ENCODE measurements at places on chromosomes 1 and 21.

GRCh38 chr1:223732993-223733798 lies 20.9 kb downstream of the CAPN2 start:
- peaks cover 37% of the 10 kb centered on the region for H3K4me1 ChIP-seq
- 0 out of 2 replicates have a peak overlapping the region, but pooled peaks have one; percentile 12 for H3K27ac ChIP-seq
- H3K4me3 ChIP-seq = no peak overlapping the region
- no peak for DNase-seq
- H3K36me3 ChIP-seq = peaks cover 35% of the 10 kb centered on the region

DNA sequence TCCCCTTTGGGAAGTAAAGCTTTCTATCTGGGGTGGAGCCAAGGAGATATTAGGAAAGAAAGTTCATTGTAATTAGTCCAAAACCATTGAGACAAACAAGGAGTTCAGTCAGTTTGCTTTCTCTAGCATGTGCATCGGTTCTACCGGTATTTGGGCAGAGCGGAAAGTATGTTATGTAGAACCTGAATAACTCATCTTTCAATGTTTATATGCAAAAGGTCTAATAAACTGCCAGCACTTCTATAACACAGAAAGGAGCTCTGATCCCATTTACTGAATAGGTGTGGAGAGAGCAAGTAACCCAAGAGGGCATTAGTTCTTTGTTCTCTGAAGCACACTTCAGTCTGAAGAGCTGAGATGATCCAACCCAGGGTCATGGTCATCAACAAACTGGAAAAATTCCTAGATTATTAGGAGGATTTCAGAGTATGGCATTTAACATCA lies 3.5 kb downstream of the TGFB2 start:
- H3K4me1 ChIP-seq = peaks cover 44% of the 10 kb centered on the region
- peak overlapping the region; percentile 85 for H3K27ac ChIP-seq
- no peaks in the 10 kb centered on the region for H3K27me3 ChIP-seq
- H3K36me3 ChIP-seq = peaks cover 13% of the 10 kb centered on the region
- DNase-seq = no peak

GRCh38 chr1:211339631-211340041 lies 13.0 kb downstream of the TRAF5 start:
- no peaks in the 10 kb centered on the region for H3K36me3 ChIP-seq
- no peak overlapping the region for H3K27ac ChIP-seq
- no peaks in the 10 kb centered on the region for H3K27me3 ChIP-seq
- H3K4me1 ChIP-seq = peaks cover 10% of the 10 kb centered on the region

DNA sequence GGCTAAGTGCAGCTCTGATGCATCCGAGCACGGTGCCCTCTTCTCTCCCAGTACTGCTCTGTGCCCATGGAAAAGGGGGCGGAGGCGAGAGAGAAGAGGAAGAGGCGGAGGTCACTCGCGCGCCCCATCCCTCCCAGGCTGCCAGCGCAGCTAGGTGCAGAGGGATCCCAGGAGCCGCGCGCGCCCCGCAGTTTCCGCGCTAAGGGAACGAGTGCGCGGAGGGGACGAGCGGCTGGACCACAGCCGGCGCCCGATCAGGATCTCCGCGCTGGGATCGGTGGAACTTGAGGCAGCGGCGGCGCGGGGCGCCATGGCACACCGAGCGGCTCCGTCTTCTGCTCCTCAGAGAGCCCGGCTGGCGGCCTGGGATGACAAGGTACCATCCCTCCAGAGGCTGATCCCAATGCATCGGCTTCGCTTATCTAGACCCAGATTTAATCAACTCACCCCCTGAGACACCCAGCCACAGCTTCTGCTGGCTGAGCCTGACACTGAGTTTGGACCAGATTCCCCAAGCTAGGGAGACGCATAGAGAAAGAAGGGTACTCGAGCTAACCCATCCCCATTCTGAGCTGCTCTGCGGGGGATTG lies at the start of gene PTGFR:
TSS of gene PTGFR (plus strand) at position 114 of the 590 bp plus-strand sequence. CDS start 1,770 bp downstream, outside the sequence.
- H3K36me3 ChIP-seq = no peaks in the 10 kb centered on the region
- peaks cover 11% of the 10 kb centered on the region for H3K27me3 ChIP-seq
- H3K4me1 ChIP-seq = peaks cover 8% of the 10 kb centered on the region
- DNase-seq = peak; percentile 21
- H3K4me3 ChIP-seq = peak within 1 kb of the TSS; percentile 55
- H3K27ac ChIP-seq = no peak within 1 kb of the TSS

- H3K36me3 ChIP-seq = no peaks in the 10 kb centered on the region
- no peak overlapping the region for H3K27ac ChIP-seq
- DNase-seq = no peak
- H3K4me1 ChIP-seq = no peaks in the 10 kb centered on the region
Measured at GRCh38 chr1:34360574-34360973, 183.9 kb downstream of the C1orf94 start.

GRCh38 chr1:204409123-204409522 lies 2.5 kb downstream of the PPP1R15B start:
- peak overlapping the region; percentile 88 for H3K27ac ChIP-seq
- peaks cover 60% of the 10 kb centered on the region for H3K36me3 ChIP-seq
- H3K27me3 ChIP-seq = no peaks in the 10 kb centered on the region
- DNase-seq = no peak
- H3K4me1 ChIP-seq = peaks cover 36% of the 10 kb centered on the region
- H3K4me3 ChIP-seq = peak overlapping the region; percentile 94

GRCh38 chr1:12144236-12144635 lies 22.6 kb upstream of the TNFRSF1B start:
- H3K36me3 ChIP-seq = no peaks in the 10 kb centered on the region
- no peak overlapping the region for H3K4me3 ChIP-seq

- peaks cover 72% of the 10 kb centered on the region for H3K4me1 ChIP-seq
- no peaks in the 10 kb centered on the region for H3K27me3 ChIP-seq
- H3K4me3 ChIP-seq = peak overlapping the region; percentile 41
- no peaks in the 10 kb centered on the region for H3K36me3 ChIP-seq
- H3K27ac ChIP-seq = peak overlapping the region; percentile 99
Measured at GRCh38 chr1:94622757-94623156, 81.2 kb upstream of the F3 start.

GRCh38 chr21:34086887-34087306 lies 13.5 kb downstream of the MRPS6 start:
- DNase-seq = no peak
- H3K27ac ChIP-seq = no peak overlapping the region
- peaks cover 3% of the 10 kb centered on the region for H3K36me3 ChIP-seq
- no peaks in the 10 kb centered on the region for H3K27me3 ChIP-seq
- H3K4me1 ChIP-seq = no peaks in the 10 kb centered on the region

DNA sequence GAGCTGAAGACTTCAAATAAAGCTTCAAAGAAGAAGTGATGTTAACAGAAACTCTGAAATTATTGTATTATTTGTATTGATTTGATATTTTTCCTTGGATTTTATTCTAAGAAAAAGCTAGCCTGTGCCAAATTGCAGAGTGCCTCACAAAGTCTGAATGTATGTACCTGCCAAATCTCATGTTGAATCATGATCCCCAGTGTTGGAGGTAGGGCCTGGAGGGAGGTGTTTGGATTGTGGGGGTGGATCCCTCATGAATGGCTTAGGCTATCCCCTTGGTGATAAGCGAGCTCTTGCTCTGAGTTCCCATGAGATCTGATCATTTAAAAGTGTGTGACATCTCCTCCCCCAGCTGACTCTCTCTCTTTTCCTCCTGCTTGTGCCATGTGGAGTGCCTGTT lies 43.6 kb downstream of the ACKR1 start:
- H3K27ac ChIP-seq = no peak overlapping the region
- no peaks in the 10 kb centered on the region for H3K36me3 ChIP-seq
- no peaks in the 10 kb centered on the region for H3K4me1 ChIP-seq

- peak overlapping the region; percentile 78 for H3K27ac ChIP-seq
- DNase-seq = peak; percentile 34
- no peak overlapping the region for H3K4me3 ChIP-seq
- peaks cover 55% of the 10 kb centered on the region for H3K4me1 ChIP-seq
Measured at GRCh38 chr1:94265906-94266305, 28.5 kb upstream of the ARHGAP29 start.

DNA sequence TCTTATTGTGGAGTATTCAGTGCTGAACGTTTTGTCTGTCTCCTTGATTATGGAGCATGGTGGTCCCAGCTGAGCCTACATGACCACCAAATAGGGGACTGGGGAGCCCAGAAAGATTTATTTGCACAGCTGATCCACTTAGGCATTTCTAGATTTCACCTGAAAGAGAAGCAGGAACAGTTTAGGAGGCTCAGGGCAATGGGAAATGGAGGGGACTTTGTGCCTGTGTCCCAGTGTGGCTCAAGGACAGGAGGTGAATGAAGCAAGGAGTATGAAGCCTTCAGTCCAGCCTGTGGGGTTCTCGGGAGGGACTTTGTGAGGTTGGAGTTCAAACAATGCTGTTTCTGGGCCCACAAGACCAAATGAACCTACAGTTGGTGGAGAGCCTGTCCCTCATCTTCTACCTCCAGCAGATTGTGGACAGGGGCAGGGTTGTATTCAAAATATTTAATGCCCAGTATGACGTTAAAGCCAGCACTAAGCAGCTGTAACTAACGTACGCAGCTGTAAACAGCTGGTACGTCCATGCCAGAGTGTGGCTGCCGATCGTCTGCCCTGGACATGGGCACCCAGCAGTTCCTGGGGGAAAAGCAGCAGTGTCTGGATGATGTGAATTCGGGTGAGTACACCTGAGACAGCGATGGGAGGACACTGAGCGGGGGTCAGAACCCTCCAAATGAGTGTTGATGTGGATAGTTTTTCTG lies 164.9 kb upstream of the RAB4A start:
- no peak for DNase-seq
- peaks cover 77% of the 10 kb centered on the region for H3K27me3 ChIP-seq
- H3K4me3 ChIP-seq = no peak overlapping the region

DNA sequence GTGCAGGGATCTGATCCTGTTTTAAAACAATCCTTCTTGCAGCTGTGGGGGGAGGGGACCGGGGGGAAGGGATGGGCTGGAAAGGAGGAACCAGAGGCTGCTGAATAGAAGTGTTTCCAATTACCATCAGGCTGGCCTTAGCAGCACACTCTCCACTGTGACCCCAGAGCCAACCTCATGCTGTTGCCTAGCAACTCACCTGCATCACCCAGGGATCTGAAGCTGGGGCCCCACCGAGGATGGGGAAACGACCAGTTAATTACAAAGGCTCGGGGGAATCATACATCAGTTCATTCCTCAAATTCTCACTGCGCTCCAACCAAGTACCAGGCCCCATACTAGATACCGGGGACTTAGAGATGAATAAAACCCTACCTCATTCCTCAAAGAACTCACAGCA lies 11.9 kb upstream of the GPX7 start:
- H3K4me3 ChIP-seq = no peak overlapping the region
- H3K4me1 ChIP-seq = no peaks in the 10 kb centered on the region
- DNase-seq = no peak
- no peaks in the 10 kb centered on the region for H3K36me3 ChIP-seq
- H3K27ac ChIP-seq = no peak overlapping the region

DNA sequence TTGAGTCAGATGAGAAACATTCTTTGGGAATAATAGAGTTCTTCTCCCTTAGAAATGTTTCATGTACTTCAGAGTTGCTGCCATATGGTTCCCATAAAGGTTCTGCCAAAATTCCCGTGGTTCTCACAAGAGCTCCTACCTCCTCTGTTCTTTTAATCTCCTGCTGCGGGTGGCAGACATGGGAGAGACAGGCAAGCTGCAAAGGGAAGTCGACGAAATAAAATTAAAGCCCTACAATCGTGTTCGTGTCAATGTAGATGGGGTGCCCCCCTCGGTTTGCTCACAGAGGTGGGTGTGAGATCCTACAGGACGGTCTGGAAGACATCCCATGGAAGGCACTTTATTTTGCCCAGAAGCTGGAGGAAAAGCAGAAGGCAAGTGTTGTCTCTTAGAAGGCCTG lies 276.0 kb downstream of the RWDD3 start:
- H3K27ac ChIP-seq = no peak overlapping the region
- no peak overlapping the region for H3K4me3 ChIP-seq
- H3K4me1 ChIP-seq = no peaks in the 10 kb centered on the region
